ENCODE measurements at places on chromosomes 16 and 17.

- DNase-seq, result no peak
Observed at GRCh38 chr17:33905338-33905800, 349.7 kb upstream of the CCL2 start.

DNA sequence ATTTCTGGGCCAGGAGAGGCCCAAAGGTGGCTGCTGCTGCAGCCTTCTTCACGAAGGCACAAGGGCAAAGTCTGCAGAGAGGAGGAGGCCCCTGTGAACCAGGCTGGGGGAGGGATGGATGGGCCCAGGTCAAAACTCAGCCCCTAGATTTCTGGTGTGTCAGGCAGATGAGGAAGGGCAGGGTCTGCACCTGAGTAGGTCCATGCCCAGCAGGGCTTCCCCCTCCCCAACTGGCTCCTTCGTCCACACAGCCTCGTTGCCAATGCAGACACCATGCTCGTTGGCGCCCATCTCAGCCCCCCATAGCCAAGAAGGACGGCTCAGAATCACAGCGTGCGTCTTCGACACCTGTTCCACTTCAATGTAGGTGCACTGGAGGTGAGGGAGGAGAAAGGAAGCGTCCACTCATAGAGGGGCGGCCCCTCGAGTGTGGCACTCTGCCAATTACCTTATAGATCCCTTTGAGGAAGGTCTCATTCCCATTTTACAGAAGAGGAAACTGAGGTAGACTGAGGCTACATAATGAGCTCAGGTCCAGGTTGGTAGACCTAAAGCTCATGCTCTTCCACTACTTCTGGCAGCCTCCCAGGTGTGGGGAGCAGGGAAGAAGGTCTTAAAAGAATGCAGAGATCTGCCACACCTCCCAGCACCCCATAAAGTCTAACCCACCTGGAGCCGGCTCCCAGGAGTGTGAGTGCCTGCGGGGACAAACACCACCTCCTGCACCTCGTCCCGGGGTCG lies 902 bp downstream of the SCRN2 start:
- DNase-seq, result no peak

DNA sequence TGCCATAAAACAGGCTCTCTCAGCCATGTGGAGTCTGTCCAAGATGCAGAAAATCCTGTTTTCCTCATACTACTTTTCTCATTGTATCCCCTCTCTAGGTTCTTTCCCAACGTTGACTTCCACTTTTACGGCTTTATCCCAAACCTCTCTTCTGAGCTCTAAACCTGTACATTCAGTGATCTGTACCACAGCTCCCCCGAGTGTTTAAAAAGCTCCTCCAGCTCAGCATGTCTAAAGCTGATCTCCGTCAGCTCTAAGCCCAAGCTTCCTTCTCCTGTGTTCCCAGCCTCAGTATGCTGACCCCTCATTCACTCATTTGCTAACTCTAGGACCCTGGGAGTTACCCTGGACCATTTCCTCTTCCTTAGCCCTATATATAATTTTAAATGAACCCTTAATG lies 144.6 kb downstream of the DNAH9 start:
- DNase-seq, result no peak

DNA sequence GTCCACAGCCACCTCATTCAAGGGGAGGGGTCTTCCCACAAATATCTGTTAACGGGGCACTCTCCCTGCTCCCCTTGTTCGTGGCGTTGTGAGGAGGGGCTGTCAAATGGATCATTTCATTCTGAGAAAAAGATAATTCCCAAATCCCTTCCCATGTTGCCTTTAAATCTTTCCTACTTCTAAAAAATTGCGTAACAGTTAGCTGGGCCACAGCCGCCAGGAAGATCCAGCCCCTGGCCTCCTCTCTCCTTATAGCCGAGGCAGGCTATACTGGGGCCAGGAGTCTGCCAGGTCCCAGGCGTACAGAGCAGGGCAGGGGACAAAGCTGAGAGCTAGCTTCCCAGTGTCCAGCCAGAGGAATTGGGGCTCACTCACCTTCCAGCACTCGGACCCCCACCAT lies 430 bp downstream of the C16orf89 start:
- no peak for DNase-seq

DNA sequence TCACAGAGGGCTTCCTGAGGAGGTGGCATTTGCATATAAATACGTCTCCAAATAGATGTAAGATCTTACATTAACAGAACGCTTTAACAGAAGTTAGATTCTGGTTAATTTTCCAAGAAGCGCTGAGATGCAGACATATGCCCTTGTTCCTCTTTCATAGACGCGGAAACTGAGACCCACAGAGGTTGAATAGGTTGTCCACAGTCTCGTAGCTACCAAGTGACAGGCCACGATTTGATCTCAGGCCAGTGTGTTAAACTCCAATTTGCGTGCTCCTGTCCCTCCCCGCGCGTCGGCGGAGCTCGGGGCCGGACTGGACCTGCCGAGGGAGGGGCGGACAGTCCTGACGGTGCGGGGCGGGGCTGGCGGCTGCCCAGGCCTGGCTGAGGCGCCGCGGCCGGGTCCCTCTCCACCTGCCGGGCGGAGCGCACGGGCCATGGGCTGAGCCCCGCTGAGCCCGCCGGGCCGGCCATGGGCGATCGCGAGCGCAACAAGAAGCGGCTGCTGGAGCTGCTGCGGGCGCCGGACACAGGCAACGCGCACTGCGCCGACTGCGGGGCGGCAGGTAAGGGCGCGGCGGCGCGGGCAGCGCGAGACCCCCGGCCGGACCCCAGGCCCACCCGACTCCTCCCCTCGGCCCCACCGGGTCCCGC lies at the start of gene ADAP2:
Gene ADAP2 (plus strand): TSS at position 402 of the 653 bp plus-strand sequence. CDS start 70 bp downstream, at position 472.
- no peak for DNase-seq

DNA sequence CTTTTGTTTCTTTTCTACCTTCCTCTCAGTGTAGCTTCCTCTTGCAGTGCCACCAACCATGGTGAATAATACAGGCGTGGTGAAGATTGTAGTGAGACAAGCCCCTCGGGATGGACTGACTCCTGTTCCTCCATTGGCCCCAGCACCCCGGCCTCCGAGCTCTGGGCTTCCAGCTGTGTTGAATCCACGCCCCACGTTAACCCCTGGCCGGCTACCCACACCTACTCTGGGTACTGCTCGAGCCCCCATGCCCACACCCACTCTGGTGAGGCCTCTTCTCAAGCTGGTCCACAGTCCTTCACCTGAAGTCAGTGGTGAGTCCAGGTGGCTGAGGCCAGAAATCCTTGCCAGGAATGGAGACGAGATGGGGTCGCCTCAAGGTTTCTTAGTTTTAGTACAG lies 23.9 kb downstream of the SRCAP start:
- DNase-seq, result no peak

DNA sequence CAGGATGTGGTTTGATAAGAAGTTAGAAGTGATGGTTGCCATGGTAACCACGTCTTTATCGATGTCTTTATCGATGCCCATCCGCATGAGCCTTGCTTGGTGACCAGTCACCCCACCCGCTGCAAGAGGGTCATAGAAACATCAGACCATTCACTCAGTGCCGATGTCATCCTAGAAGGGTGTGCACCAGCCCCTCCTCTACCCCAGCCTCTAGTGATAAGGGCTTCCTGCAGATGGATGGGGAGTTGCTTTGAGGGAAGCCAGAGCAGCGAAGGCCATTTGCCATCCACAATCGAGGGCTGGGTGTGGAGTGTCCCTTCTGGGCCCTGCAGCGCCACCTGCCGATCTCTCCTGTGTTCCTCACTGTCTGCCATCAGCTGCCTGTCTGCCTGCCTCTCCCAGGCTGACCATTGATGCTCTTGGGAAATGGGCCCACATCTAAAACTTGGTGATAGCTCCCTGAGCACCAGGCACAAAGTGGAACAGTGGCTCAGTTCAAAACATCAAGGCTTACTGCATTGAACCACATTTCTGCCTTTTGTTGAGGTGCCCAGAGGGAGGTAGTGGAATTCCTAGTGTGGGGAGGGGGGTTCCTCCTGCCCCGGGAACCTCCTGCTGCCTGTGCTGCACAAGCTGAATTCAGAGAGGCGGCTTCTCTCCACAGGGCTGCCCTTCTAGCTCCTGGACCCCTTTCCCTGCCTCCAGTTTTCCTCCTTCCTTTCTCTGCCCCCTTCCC lies 8.9 kb downstream of the CALB2 start:
- no peak for DNase-seq

- DNase-seq, result no peak
Observed at GRCh38 chr16:17635183-17635582, 164.4 kb upstream of the XYLT1 start.

DNA sequence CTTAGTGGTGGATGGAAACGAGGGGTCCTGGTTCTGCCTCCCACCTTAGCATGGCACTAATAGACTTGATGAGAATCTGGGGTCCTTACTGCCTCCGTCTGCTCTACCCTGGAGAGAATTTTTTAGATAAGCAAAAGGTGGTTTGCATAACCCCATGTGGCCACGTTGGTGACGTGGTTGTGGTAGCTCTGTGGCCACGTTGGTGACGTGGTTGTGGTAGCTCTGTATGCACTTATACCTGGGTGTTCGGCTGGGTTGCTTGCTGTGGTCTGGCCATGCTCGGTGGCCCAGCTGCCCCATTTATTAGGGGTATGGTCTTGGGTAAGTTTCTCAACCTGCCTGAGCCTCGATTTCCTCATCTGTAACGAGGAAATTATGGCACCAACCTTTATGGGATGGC lies 13.0 kb downstream of the SPIRE2 start:
- DNase-seq, result no peak

DNA sequence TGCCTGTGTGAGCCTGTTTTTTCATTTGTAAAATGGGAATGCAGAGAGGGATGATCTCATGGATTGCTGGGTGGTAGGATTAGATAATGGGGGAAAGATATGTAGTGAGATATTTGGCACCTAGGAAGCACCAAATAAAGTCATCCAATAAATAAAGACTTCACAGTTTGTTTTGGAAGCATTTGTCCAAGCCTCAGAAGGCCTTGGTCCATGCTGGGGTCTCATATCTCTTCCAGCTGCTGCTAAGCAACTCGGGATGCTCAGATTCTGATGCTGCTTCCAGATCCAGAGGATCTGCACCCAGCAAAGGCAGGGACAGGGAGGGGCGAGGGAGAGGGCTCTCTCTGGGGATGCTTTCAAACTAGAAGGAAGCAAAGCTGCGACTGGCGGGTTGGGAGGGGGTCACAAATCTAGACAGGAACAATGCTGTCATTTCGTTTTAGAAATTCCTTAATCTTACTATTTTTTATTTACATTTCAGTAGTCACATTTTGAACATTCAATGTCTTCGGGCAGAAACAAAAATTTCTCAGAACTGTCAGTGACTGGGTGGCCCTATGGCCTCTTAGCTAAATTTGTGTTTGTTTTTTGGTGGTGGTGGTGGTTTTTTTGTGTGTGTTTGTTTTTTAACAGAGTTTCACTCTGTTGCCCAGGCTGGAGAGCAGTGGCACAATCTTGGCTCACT lies 114.9 kb upstream of the CDH5 start:
- DNase-seq, result no peak

Data from naive thymus-derived CD8-positive, alpha-beta T cell (primary cell).